Upper lobe of right lung (tissue), 1 donor: ENCODE measurements at places on chromosomes 7 and 10. TPM values are rescaled to one million over a fixed set of nuclear protein-coding genes. Genes with fewer than 3 reads are reported as not detected.
A peak's percentile ranks its signal among the peaks of the same experiment; 100 is the strongest.

DNA sequence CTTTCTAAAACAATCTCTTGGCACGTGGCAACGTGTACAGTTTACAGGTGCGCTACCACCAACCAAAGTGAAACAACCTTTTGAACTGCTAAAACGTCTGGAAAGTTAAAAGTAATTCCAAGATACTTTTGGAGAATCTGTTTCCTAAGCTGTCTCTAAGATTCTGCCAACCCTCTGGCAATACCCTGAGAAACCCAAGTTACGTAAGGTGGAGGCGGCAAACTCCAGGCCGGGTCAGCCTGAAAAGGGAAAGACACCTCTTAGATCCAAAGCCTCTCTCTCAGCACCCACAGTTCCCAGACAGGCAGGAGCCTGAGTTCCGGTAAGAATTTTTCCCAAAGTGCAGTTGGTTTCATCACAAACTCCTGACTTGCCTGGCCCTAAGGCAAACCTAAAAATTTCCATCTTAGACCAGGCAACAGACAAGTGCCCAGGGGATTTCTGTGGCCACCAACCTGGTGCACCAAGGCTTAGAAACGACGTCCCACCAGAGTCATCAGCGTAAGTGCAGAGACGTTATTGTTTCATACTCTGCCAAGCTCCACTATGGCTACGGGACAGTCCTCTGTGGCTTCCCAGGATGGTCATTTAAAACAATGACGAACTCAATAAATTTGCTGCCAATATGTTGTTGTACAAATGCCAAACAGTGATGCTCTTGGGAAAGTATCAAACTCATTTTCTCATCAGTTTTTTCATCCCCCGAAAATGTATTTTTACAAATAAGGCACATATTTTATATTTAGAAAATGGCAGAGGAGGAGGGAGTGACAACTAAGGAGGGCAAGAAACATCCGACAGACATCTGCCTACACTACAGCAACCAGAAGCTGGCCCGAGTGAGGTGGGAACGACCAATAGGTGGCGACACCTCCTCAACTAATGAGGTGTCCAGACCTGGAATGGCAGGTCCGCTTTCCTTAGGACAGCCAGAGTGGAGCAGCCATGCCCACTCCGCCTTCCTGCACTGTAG, 205.8 kb upstream of the FRMD4A start:
- peak; percentile 79 for DNase-seq

DNA sequence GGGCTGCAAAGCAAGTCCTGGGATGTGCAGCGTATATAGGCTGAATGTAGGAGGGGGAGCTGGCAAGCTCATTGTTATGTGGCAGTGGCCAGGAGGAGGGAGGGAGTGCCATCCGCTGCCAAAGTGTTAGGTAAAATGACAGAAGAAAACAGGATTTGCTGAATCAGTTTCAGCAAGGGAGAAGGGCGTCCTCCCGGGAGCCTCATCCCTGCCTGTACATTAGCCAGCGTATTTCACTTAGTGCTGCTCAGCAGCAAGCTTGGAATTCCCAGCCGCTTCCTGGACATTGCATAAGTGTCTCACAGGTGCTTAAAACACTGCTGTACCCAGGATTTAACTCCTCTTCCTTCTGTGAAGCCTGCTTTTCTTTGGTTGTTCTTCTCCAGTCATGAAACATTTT, 2.5 kb downstream of the NIPSNAP2 start:
- DNase-seq: no peak

DNA sequence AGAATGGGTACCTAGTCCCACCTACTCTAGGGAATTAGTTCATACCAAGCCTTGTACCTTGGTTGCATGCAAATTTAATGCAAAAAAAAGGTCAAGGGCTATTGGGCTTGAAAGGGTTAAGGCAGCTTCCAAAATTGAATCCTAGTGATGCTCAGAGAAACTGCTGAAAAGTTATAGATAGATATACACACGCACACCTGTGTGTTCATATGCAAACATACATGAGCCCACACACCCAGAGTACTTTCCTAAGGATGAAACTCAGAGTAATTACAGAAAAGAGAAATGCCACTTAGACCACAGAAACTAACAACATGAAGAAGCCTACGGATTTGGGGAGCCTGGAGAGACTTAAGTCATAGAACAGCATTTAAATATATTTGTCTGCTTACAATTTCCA, 1.5 kb downstream of the SLC25A13 start:
- DNase-seq: no peak

DNA sequence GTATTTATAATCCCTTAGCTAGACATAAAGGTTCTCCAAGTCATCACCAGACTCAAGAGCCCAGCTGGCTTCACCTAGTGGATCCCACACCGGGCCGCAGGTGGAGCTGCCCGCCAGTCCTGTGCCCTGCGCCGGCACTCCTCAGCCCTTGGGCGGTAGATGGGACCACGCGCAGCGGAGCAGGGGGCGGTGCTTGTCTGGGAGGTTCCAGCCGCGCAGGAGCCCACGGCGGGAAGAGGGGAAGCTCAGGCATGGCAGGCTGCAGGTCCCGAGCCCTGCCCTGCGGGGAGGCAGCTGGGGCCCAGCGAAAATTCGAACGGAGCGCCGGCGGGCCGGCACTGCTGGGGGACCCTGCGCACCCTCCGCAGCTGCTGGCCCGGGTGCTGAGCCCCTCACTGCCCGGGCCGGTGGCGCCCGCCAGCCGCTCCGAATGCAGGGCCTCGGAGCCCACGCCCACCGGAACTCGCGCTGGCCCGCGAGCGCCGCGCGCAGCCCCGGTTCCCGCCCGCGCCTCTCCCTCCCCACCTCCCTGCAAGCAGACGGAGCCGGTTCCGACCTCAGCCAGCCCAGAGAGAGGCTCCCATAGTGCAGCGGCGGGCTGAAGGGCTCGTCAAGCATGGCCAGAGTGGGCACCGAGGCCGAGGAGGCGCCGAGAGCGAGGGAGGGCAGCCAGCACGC, 675.6 kb downstream of the REEP3 start:
- no peak for DNase-seq

DNA sequence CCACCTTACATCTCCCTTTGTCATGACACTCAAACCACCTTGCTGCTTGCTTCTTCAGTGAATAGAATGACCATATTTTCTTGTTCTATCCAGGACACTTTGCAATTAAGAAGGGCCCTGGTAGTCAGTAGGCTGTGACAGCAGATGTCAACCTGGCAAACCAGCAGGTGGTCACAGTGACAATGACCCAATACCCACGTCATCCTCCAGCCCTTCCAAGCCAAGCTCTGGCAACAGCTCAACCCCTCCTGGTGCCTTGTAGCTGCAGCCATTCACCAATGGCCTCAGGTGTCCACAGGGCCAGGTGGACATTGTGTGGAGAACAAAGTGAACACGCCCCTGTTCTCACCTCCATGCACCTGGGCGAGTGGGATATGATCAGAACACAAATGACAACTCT, 87.6 kb upstream of the MACROH2A2 start:
- DNase-seq: no peak

DNA sequence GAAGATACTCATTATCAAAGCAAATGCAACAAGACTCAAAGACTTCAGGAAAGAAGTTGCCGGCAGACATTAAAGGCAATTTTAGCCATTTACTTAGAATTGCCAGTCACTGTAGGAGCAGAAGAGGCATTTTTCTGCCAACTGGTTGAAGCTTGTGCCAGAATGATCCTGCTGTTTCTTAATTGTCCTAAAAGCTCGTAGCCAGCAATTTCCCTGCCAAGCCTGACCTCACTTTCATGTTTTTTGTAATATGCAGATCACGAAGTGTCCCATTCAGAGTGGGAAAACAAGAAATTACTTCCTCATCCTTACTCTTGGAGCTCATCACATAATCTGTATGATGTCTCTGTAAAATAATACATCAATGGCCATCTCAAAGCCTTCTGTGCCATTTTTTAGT, 130.9 kb upstream of the ANKRD1 start:
- no peak for DNase-seq

DNA sequence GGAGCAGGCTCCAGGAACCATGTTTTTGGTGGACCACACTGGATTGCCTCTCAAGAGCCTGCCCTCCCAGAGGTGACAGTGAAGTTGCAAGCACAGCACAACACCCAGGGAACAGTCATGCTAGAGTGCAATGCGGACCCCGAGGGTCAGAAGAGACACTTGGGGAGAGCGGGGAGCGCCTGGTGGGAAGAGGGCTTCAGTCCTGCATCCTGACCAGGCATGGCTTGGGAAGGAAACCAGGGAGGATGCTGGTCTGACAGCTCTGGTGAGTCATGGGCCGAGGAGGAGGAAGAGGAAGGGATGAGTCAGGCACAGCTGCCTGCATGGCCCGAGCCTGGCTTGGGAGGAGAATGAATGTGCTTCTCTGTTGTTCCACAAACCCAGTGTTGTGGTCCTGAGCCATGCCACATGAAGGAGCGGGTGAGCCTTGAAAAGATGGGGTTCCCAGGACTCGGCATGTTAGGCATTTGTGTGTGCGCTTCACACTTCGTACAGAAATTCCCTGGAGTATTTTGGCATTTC, 29.5 kb upstream of the ANKRD2 start:
- DNase-seq: peak; percentile 76

- peak; percentile 34 for DNase-seq
Observed at GRCh38 chr10:49605939-49606509, 4.1 kb upstream of the SLC18A3 start.

GRCh38 chr10:88879534-88880281, at the start of gene STAMBPL1:
Gene STAMBPL1, plus strand, starts transcription at chr10:88880245. Its CDS starts 21,464 bp downstream, at chr10:88901709.
- no peak for DNase-seq

- no peak for DNase-seq
Observed at GRCh38 chr10:98482096-98482495, 35.4 kb upstream of the HPS1 start.

- DNase-seq: no peak
Observed at GRCh38 chr10:19483421-19483820, 332.8 kb upstream of the PLXDC2 start.

GRCh38 chr7:69282946-69283345, 315.3 kb upstream of the AUTS2 start:
- DNase-seq: no peak

GRCh38 chr7:157656195-157656769, 319.5 kb downstream of the DNAJB6 start:
- DNase-seq: peak; percentile 51

DNA sequence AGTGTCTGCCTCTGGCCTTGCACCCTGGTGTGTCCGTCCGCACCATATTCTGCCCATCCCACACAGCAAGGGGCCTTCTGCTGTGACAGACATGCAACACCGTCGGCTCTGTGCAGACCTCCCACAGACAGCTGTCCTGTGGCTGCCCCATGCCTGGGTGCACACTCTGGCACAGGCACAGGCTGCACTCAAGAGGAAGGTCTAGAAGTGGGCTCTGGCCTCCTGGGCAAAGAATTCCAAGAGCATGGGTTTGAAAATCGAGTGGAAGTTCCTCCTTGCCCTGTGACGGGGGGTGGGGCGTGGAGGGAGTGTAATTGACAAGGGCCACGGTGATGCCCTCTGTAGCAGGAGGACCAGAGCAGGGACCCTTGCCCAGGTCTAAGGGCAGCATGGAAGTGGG, 4.3 kb upstream of the LOXL4 start:
- no peak for DNase-seq

GRCh38 chr10:131049016-131049415, 262.5 kb downstream of the TCERG1L start:
- DNase-seq: no peak

GRCh38 chr10:6778992-6779701, 199.1 kb upstream of the PRKCQ start:
- DNase-seq: no peak

DNA sequence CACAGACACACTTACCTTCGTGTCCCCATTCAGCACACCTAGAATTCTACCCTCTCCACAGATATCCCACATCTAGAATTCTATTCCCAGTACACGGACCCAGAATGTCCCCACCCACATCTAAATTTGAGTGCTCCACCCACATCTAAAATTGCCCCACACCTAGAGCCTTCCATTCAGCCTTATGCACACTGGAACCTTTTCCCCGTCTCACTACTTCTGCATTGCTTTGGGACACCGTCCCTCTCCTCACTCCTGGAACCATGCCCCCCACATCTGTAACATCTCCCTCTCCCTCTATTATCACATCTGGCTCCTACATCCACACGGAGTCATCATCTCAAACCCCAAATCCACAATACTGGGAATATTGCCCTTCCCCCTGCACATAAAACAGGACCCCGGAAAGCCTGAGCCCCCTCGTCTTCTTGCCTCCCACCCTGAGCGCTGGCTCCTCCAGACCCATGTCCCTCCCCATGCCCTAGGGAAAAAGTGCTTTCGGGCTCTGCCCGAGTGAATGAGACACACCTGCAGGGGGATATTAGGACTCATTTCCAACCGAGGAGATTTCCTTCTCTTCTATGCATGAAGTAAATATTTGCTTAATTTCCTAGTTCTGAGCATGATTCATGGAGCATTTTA, 125.8 kb upstream of the UNC5B start:
- DNase-seq: peak; percentile 51

DNA sequence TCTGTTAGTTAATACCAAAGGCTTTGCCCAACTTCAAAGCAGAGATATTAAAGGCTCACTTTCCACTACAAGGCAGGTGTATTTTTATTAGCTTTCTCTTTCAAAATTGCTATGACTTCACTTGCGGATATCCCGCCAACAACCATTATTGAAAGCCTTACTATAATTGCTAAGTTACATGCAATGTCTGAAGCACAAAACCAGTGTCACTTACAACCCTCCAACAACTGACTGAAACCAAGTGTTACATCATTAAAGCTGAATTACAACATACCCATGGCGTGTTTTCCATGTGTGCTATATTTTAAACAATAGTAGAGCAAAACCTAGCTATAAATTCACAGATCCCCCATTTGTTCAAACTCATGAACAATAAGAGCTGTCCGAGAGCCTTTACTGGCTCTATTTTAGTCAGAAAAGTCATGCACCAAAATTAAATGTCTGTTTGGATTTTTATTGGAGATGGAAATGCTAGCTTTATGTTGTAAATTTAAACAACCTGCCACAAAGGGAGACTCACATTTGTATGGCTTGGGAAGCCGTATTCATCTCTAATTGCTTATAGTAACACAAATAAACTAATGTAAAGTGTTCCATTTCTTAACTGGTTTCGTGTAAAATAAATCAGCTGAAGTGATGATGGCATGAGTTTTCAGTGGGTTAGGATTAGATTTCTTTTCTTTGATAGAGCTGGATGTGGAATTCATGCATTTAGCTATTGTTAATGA, 227.1 kb downstream of the AGMO start:
- no peak for DNase-seq

- DNase-seq: no peak
Observed at GRCh38 chr7:121604627-121605316, 208.7 kb upstream of the FAM3C start.

GRCh38 chr7:134062460-134062859, 64.7 kb upstream of the LRGUK start:
- DNase-seq: no peak

GRCh38 chr7:75876126-75876881, 2.5 kb upstream of the RHBDD2 start:
- DNase-seq: no peak

TUBB8 gene
- 0.20 TPM for total RNA-seq

CPN1 gene
- total RNA-seq: not detected

STEAP4 gene
- 53.9 TPM for total RNA-seq

CTAGE8 gene
- total RNA-seq: 4.9 TPM

LEP gene
- total RNA-seq: not detected

GOLGA7B gene
- total RNA-seq: 0.98 TPM

NUPR2 gene
- 0.98 TPM for total RNA-seq

NEUROG3 gene
- not detected for total RNA-seq

RNF133 gene
- total RNA-seq: 1.2 TPM

FAM237B gene
- total RNA-seq: not detected

SMO gene
- 4.0 TPM for total RNA-seq
